Uterus (tissue), 4 donors: ENCODE measurements at places on chromosomes 3 and 15.

DNA sequence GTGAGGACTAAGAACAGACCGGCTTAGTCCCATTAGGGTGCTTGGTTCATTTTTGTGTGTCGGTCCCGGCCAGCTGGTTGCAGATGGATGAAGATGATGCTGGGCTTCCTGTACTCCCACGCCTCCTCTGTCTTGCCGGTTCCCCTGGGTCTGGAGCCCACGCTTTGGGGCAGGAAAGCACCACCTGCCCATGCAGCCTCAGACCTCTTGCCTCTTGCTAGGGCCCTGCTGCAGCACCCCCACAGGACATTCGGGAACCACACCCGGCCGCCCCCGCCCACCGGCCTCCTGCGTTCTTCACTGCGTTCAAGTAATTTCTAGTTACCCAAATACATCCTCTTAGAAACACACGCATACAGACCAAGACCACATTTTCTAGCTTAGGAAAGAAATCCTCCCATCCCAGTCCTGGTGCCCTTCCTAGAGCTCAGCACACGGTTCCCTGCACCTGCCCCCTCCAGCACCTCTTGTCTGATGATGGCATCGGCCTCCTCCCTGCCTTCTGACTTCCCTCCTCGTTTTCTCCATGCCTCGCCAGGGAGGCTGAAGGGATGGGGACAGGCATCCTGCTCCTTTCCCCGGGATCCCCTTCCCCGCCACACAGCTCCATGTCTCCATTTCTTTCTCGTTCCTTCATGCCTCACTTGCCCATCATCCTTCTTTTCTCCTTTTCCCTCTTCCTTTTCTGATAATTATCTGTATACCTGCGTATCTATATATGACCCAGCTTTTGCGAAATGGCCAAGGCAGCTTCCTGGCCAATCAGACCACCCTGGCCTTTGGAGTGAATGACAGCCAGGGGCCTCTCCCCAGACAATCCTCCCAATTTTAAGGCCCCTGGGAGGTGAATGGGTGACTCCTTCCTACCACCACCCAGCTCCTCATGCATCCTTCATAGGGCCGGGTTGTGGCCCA, 30.9 kb downstream of the FAM3D start:
- no peak for DNase-seq

- no peak for DNase-seq
Observed at GRCh38 chr3:67854663-67855062, 200.3 kb upstream of the SUCLG2 start.

- no peak for DNase-seq
Observed at GRCh38 chr3:15099364-15100098, 583 bp upstream of the RBSN start.

- DNase-seq = no peak
Observed at GRCh38 chr3:42533161-42533897, 30.9 kb downstream of the VIPR1 start.

DNA sequence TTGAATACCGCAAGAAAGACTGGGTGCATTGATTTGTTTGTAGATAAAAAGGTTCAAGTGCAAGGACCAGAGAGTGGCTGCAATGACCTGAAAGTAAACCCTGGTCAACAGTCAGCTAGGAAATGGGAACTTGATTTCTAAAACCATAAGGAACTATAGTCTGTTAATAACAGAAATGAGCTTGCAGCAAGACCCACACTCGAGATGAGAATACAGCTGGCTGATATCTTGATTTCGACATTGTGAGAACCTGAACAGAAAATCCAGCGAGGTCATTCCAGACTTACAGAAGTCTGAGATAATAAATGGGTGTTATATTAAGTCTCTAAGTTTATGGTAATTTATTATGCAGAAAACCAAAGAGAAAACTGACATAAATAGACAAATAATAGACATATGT, 177.3 kb downstream of the NFKBIZ start:
- no peak for DNase-seq

GRCh38 chr3:53731934-53732624, 114.1 kb downstream of the CHDH start:
- no peak for DNase-seq

DNA sequence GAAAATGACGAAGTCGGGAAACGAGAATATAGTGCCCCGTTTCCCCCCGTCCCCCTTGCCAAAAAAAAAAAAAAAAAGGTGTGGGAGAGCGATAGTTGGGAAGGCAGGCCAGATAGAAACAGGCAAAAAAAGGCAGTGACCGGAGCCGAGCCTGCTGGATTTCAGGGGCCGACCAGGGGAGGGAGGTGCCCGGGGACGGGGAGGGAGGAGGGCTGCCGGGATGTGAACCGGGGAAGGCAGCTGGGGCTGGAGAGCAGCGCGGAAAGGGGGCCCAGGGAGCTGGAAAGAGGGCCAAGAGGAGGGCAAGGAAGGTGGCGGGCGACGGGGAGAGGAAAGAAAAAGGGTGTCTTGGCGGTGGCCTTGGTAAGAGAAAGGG, 837 bp downstream of the LRRN1 start:
- DNase-seq = no peak

DNA sequence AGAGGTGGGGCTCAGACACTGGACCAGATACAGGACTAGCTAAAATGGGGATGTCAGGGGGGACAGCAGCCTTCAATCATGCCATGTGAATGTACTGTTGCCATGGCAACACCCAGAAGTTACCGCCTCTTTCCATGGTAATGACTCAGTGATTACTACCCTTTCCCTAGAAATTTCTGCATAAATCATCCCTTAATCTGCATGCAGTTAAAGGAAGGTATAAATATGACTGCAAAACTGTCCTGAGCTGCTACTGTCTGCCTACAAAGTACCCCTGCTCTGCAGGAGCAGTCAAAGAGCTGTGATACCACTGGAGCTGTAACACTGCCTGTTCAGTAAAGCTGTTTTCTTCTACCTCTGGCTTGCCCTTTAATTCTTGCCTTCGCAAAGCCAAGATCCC, 168.2 kb downstream of the PEAK1 start:
- no peak for DNase-seq

GRCh38 chr15:58165661-58166060, 27.5 kb downstream of the AQP9 start:
- no peak for DNase-seq

DNA sequence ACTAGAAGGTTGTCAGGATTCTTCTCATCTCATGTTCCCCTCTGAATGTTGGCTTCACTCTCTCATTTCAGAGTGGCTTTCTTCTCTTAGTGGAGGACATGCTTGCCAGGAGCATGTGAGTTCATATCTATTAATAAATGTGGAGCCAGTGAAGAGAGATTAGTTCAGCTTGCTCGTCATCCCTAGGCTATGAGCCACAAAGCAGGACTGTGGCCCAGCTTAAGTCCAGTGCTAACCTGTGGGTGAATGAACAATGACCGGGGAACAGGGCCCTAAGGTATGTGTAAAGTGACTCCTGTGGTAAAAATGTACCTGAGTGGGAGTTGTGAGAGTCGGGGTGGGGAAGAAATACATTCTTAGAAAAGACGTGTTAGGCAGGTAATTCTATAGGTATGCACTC, 96.9 kb upstream of the TBL1XR1 start:
- peak; percentile 65 for DNase-seq

GRCh38 chr3:115187149-115187757, 40.2 kb upstream of the ZBTB20 start:
- DNase-seq = no peak

- DNase-seq = no peak
Observed at GRCh38 chr15:48730506-48730905, 80.4 kb downstream of the CEP152 start.

- no peak for DNase-seq
Observed at GRCh38 chr15:69885173-69885955, 212.4 kb downstream of the TLE3 start.

DNA sequence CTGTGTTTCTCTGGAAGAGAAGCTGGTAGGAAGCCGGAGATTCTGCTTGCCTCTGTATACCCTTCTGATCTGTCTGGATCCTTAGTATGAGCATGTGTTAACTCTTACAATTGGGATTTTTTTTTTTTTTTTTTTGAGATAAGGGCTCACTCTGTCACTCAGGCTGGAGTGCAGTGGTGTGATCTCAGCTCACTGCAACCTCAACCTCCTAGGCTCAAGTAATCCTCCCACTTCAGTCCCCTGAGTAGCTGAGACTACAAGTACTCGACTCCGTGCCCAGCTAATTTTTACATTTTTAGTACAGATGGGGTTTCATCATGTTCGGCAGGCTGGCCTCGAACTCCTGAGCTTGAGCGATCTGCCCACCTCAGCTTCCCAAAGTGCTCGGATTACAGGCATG, 44.5 kb downstream of the RPN1 start:
- DNase-seq = no peak

- no peak for DNase-seq
Observed at GRCh38 chr3:126656371-126657134, 1.6 kb upstream of the TXNRD3 start.

DNA sequence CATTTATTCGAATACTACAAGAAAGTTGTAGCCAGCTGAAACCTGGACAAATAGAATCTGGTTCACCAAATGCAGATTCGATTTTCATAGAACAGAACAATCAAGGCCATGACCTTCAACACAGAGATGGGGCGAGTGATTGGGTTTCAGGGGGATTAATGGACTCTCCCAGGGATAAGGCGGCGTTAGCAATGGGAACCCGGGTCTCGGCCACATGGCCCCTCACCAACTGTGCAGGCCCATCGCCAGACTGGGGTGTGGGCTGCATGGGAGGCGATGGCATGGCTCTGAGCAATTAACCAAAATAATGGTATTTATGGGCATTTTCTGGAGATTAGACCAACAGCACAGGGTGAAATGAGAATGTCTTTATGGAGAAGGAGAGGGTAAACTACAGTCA, 34.2 kb downstream of the VGLL4 start:
- DNase-seq = no peak

GRCh38 chr15:86915811-86916331, 836.2 kb downstream of the AGBL1 start:
- peak; percentile 28 for DNase-seq

GRCh38 chr3:9903238-9903624, 583 bp downstream of the IL17RE start:
- no peak for DNase-seq

DNA sequence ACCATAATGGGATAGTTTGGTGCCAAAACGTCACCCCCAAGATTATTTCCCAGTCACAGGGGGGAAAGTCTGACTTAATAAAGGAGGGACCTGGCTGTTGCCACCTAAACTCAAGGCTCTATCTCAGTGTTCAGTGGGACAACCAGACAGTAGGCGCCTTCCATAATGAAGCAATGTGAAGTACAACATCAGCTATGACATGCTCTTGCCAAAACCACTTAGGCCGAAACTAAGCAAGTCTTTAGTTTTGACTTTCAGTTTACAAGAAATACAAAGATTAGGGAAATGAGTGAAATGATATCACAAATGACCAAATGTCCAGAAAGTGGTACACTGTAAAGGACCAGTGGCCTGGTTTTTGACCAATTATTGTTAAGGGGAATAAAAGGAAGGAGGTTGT, 32.9 kb downstream of the SOX14 start:
- DNase-seq = no peak
